ENCODE measurements at places on chromosomes 6 and 20.

GRCh38 chr20:10328897-10329255 lies 105.1 kb downstream of the MKKS start:
- no peak for DNase-seq

DNA sequence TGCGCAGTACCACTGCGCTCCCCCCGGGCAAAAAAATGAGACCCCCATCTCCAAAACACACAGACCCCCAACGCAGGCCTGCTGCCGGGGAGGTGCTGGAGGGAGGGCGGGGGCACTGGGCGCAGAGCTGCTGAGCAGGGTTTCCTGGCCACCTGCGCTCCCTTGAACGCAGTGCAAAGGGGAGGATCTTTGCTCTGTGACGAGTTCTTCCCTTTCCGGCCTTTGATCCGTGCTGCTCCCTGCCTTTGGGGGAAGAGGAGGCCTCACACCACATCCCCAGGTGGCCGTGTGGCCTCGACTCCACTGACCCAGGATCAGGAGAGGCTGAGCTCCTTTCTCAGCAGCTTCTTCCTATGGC lies 8.9 kb upstream of the COL20A1 start:
- no peak for DNase-seq

DNA sequence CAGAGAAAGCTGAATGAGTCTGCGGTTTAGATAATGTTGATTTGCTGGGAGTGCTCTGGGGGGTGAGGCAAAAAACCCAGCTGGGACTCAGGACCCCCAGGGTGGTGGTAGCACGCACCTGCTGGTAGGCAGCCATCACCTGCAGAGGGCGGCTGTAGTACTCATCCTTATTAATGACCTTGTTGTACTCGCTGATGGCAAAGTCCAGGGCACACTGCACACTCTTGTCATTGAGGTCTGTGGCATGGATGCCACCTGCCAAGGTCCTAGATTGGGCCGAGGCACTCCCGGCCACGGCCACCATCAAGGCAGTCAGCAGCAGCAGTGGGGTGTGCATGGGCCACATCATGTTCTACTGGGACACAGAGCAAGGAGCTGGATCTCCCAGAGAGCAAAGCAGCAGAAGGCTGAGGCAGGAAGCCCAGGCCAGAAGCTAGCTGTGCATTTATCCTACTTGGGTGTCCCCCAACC lies at the start of gene CST5:
TSS of gene CST5 (minus strand) at position 421 of the 471 bp plus-strand sequence. CDS start at position 349, 72 bp downstream.
- DNase-seq, result no peak

DNA sequence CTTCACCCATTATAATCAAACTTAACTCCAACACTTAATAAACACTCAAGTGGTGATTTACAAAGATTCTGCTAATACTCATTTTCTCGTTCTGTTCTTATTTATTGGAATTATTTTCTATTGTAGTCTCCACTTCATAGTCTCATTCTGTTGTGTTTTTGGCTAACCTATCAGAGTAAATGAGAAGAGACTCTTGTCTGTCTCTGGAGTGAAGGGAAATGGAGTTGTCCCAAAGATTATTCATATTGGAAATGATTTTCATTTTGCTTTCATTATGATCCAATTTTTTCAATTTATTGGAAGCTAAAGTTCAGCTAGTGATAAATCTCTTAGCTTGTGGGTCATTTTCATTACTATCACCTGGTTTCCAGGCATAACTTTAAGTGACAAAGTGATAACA lies 454.9 kb upstream of the JAG1 start:
- no peak for DNase-seq

Data from MG63 (cell line).